DMS79 treated with DMSO at 0.1 percent for 48 hours (cell line): ENCODE measurements at places on chromosomes 11 and 22.

GRCh38 chr11:111305876-111306275 is 7.5 kb downstream of the POU2AF3 start:
- no peak for DNase-seq

GRCh38 chr11:61008971-61009370 is 37.5 kb downstream of the CD6 start:
- no peak for DNase-seq

DNA sequence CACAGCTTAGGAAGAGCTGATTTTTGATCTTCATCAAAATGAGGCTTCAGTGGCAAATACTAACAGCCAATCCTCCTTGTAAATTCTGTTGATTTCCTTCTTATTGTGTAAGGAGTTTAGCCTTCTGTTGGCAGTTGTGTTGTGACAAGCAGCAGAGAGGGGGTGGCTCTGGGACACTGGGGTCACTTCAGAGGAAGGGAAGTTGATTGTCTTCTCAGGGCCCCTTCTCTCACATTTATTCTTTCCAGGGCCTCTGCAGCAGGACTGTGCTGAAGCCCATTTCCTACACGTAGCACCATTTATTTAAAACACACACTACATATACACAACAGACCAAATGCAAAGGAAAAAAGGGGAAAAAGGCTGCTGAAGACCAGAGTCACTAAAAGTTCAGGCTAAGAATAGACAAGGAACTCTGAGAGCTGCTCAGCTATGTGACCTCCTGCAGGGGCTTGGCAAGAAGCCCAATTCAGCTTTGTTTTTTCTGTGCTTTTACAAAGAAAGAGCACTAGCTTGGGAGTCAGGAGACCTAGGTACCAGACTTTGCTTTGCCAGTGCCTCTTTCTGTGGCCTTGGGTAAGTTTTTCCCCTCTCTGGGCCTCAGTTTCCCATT is 28.3 kb upstream of the UPB1 start:
- no peak for DNase-seq

DNA sequence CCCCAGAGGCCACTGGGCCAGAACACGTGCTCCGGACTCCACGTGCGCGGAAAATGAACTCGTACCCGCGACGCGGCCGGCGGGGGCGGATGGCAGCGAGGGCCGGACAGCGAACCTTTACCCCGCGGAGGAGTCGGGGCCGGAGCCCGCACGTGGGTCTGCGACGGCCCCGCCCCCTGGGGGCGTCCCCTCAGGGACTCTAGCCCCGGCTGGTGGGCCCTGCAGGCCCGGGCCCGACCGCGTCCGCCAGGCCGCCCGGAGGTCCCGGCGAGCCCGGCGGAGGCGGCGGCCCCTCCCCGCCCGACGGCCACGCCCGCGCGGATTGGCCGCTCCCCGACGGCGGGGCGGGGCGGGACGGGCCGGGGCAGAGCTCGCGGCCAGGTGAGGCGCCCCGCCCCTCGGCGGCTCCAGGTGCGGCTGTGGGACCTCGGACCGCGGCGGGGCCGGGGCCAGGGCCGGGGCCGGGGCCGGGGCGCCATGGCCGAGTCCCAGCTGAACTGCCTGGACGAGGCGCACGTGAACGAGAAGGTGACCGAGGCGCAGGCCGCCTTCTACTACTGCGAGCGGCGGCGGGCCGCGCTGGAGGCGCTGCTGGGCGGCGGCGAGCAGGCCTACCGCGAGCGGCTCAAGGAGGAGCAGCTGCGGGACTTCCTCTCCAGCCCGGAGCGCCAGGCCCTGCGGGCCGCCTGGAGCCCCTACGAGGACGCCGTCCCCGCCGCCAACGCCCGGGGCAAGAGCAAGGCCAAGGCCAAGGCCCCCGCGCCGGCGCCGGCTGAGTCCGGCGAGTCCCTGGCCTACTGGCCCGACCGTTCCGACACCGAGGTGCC is at the start of gene FAM83F:
FAM83F (plus strand) TSS at position 389 of the 827 bp plus-strand sequence; CDS start at position 478, 89 bp downstream.
- no peak for DNase-seq

- no peak for DNase-seq
These were observed 48.8 kb downstream of the ENDOD1 start for GRCh38 chr11:95138448-95138847.

- DNase-seq, result no peak
These were observed 80.9 kb downstream of the FAM76B start for GRCh38 chr11:95708681-95709080.

GRCh38 chr11:130197386-130198035 is 37.9 kb downstream of the ST14 start:
- no peak for DNase-seq

DNA sequence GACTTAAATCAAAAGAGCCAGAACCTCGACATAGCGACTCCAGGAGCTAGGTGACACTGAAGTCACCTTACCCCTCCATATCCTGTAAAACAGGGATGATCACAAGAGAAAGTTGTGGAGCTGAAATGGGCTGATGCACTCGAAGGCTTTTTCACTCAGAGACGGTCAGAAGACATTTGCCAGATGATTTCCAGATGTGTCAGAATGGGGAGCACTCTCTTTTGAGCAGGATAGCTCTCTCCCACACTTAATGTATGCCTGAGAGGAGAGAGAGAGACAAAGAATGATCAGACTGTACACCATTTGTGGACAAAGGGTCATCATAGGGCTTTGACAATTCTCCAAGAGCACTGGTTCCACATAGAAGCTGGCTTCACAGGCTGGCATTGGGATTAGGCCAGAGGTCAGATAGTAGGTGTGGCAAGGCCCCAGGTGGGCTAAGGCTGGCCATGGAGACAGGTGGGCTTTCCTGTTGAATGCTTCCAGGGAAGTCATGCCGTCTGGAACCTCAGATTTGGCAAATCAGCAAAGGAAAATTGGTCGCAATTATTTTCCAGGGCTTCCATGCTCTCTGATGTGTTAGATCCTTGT is 42.3 kb upstream of the ETS1 start:
- no peak for DNase-seq

DNA sequence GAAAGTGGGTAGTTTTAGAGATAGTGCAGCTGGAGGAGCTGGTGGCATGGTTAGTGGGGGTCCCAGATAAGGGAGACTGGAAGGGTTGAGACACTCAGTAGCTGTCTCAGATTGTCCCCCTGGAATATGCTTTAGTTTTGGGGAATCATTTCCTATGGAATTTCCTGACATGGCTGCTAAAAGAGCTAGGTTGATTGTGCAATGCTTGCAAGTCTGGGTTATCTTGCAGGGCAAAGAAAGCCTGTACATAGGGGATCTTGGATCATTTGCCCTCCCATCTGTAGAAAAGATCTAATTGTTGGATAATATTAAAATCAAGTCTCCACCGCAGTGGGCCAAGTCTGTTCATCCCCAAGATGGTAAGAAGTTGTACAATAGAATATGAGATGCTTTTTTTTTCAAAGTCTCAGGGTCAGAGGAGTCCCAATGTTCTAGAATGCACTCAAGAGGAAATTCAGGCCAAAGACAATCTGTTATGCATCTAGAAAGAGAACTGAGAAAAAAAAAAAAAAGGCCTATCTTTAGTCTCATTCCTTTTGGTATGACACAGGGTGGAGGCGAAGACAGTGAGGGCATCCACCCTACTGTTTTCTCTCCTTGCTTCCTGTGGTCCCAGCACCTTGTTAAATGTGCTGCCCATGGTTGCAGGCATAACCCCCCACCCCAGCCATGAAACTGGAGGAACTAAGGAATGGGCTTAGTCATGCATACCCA is 20.2 kb downstream of the MS4A6E start:
- DNase-seq, result no peak

GRCh38 chr11:132620423-132620822 is 911.9 kb downstream of the OPCML start:
- no peak for DNase-seq

DNA sequence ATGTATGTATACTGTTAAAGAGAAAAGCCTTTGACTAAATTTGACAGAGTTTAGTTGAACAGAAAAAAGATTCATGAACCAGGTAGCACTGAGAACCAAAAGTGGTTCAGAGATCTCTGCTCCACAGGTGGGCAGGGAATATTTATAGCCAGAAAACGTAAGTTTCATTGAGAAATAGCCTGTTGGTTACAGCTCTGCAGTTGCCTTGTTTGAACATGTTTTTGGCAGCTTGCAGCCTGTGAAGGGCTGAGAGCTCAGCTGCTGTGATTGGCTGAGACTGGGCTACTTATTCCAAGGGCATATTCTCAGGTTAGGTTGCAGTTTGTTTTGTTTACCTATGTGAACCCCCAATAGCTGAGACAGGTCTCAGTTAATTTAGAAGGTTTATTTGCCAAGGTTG is 13.5 kb upstream of the ZNF74 start:
- no peak for DNase-seq

DNA sequence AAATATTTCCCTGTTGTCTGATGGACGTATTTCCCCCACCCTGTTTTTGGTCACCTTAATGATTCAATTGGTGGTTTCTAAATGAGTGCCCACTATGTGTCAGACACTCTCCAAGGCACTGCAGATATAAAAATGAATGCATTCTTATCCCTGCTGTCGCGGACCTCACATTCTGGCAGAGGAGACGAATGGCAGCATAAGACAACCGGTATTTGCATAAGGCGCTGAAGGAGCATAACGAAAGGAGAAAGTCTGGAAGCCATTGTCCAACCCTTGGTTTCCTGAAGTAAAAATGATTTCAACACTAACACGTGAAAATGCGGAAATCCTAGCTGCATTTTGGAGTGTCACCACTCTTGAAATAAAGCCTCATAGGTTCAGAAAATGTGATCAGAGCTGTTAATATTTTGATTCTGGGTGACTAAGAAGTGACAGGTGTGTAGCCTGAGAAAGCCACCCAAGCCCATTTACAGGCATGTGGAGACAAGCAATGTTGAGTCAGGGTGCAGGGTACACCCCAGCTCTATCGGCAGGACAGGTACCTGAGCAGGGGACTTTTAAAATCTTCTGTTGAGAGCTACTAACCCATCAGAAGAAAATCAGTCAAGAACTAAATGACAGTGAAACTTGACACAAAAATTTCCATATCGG is 10.1 kb upstream of the GAB2 start:
- DNase-seq, result no peak

GRCh38 chr11:86802601-86803051 is 2.3 kb downstream of the PRSS23 start:
- DNase-seq, result peak; percentile 18

GRCh38 chr11:7204778-7205177 is 46.9 kb upstream of the SYT9 start:
- no peak for DNase-seq

DNA sequence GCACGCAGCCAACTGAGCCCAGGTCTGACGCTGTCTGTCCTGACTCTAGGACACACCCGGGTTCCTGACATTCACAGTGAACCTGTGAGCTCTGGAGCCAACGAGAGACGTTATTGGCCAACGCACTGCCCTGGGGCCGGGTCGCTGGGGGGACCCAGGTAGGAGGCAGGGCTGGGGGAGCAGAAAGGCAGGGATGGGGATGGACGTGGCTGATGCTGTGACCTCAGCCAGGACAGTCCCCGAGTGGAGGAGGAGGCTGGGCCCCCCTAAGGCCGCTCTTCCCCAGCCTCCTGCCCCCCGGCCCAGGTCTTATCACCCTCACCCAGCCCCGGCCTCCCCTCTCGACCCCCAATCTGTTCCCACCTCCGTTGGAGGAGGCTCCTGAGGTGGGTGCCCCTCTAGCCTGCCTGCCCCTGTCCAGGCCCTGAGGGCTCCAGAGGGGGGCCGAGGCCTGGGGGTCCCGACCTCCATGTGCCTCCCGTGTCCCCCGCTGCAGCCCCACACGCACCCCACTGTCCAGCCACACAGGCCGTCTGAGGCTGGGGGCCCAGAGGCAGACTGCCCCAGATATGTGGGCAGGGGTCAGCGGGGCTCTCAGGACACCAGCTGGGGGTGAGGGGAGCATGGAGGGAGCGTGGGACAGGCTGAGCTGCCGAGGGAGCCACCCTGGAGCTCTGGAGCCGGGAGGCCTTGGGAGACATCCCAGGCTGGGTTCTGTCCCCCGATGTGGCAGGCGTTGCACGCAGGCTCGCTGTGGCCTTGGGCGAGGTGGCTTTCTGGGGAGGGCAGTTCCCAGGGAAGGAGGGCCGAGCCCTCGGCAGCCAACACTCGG is 29.2 kb upstream of the MUC5AC start:
- DNase-seq, result no peak

GRCh38 chr22:20979243-20979809 is 2.8 kb upstream of the LZTR1 start:
- DNase-seq, result no peak

DNA sequence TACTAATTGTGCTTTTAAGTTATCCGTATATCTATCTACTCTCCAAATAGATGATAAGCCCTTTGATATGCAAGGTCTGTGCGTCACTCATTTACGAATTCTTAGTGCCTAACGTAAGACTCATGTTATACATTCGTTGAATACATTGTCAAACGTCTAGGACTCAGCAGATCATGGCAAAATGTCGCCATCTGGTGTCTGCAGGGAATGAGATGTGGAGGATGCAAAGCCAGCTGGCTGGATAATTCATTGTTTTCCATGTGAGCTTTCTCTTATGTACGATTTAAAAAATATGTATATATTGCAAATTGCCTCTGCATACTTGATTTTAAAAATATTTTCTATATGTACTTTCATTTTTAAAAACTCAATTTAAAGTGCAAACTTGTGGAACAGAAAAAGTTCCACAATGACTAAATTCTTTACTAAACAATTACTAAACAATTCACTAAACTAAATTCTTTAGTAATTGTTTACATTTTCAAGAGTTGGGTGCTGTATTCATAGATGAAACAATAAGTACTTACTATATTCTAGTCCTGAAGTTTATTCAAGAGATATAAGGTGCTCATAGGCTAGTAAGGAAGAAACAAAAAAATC is 33.8 kb downstream of the ZNF202 start:
- DNase-seq, result peak; percentile 66

GRCh38 chr11:86578727-86579405 is 93.5 kb downstream of the ME3 start:
- peak; percentile 16 for DNase-seq

GRCh38 chr11:34161812-34162492 is 56.5 kb downstream of the NAT10 start:
- DNase-seq, result no peak

GRCh38 chr11:64553554-64554201 is 37.3 kb upstream of the SLC22A12 start:
- DNase-seq, result peak; percentile 35

GRCh38 chr11:127995921-127996320 is 591.4 kb downstream of the ETS1 start:
- DNase-seq, result no peak

DNA sequence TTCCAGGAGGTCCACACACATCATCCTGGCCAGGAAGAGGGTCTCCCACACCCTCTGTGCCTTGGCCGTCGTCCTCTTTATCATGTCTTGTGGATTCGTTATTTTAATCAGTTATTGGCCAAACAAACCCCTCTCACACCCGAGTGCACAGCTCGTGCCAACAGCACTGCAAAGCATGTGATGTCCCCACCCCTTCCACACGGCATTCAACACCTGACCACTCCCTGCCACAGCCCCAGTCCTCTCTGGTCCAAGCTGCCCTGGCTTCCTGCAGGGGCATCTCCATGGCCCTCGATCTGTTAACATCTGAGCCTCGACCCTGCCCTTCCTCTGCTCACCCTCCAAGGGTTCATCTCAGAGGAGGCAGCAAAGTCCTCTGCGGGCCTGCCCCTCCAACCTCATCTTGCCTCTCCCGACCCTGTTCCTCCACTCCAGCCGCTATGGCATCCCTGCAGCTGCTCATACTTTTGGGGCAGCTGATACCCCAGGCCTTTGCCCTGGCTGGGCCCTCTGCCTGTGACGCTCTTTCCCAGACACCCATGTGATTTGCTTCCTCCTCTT is 14.0 kb downstream of the MYEOV start:
- no peak for DNase-seq
